ENCODE measurements at places on chromosomes 5 and 9.

GRCh38 chr5:179393078-179393477 is 47.8 kb upstream of the ADAMTS2 start:
- no peak for ATAC-seq

DNA sequence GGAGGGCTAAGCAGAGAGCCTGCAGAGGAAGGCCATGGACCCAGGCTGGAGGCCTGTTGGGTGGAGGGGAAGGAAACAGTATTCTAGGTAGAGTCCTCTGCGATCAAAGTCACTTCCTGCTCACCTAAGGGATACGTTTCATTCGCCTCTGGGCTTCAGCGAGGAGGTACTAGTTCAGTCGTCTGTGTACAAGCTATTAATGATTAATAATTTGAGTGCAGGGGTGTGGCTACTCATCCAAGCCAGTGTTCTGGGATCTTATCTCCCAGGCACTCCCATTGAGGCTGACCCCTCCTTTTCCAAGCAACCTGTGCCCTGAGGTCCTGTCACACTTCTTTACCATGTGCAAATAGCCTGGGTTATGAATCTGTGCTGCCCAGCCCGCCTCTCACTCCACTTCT is 25.2 kb downstream of the RALGPS1 start:
- no peak for ATAC-seq

DNA sequence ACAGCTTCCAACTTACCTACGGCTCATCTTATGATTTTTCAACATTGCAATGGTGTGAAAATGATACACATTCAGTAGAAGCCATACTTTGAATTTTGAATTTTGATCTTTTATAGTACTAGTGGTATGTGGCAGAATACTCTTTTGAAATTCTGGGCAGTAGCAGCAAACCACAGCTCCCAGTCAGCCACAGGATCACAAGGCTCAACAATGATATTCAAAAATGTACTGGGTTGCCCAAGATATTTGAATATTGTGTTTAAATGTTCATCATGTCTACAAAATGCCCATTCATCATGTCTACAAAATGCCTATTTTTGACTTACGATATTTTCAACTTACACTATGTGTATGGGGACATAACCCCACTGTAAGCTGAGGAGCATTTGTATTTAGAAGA is 81.3 kb upstream of the PRR16 start:
- no peak for ATAC-seq

DNA sequence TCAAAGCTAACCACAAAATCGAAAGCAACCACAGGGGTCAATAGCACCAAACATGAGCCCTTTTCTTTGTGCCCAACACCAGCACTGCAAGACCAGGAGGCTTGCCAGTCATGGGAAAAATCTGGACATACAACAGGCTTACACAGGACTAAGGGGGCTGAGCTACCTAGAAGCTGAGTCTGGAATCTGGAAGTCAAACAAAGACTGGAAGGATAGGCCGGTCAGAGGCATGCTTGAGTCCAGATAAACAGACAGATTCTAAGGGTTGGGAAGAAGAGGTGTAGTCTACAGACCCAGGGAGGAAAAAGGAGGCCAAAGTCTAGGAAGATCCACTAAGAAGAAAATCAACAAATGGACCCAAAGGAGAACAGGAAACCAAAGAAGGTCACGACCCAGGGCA is 73.3 kb downstream of the MYO10 start:
- ATAC-seq = no peak

GRCh38 chr9:526904-527591 is 312.4 kb downstream of the DOCK8 start:
- no peak for ATAC-seq

DNA sequence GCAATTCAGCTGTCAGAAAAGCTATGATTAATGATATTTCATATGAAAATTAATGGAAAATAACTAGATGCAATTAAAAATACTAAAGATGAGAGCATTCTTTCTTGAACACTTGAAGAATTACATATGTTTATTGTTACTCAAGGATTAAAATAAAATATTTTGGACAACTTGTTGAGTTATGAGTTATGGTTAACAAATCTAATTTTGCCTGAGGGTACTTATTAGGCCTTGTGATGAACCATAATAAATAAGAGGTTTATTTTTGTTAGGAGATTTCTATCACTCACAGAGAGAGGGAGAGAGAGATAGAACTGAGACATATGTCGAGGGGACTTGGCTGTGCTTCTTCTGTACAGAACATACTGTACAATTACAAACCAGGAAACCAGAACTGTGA is 183.7 kb downstream of the ISL1 start:
- ATAC-seq = no peak

DNA sequence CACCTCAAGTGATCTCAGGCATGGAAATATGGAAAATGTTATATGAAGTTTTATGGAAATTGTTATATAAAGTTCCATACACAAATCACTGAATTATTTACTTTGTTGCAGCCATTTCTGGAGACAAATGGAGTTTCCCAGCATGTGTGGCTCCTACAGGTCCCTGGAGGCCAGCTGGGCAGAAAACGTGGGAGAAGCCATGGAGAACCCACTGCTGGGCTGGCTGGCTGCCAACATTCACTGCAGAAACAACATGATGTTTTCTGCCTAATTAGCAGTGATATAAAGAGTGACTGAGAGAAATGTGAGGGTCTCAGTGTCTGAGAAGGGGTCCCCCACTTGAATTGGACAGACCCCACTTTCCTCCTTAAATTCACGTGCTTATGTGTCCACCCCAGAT is 208.8 kb upstream of the IRX2 start:
- ATAC-seq = no peak

GRCh38 chr5:158753354-158753753 is 346.4 kb downstream of the EBF1 start:
- peak; percentile 44 for ATAC-seq

Measured in stimulated activated memory B cell treated with anti-CD40 and anti-IgM and Interleukin-4, amounts not matched to agents 10 μg/mL and 1 μg/mL and 100 μg/mL, for 72 hours (primary cell).